Urinary bladder (tissue), 4 donors: ENCODE measurements at places on chromosomes 3 and 15.

DNA sequence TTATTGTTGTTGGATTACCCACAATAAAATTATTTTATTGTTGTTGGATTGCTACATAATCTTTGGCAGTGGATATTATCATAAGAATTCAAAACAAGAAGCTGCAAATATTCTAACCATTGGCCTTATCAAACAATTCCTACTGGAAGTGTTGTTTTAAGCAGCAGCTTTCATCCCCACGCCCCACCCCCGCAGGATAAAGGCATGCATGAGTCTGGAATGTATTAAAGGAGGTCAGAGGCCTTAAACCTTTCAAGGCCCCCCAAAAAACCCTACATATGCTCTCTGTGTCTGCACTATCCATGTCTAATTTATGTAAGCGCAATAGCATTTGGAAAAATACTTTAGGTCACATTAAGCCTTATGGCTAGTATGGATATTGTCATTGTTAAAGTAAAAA is 23.1 kb downstream of the P3H2 start:
- DNase-seq: no peak

- DNase-seq: no peak
These were observed 12.9 kb downstream of the GMNC start for GRCh38 chr3:190849607-190850006.

GRCh38 chr3:167030082-167030725 is 349.9 kb downstream of the ZBBX start:
- DNase-seq: no peak

GRCh38 chr3:50815844-50816243 is 141.1 kb downstream of the DOCK3 start:
- peak; percentile 18 for DNase-seq

DNA sequence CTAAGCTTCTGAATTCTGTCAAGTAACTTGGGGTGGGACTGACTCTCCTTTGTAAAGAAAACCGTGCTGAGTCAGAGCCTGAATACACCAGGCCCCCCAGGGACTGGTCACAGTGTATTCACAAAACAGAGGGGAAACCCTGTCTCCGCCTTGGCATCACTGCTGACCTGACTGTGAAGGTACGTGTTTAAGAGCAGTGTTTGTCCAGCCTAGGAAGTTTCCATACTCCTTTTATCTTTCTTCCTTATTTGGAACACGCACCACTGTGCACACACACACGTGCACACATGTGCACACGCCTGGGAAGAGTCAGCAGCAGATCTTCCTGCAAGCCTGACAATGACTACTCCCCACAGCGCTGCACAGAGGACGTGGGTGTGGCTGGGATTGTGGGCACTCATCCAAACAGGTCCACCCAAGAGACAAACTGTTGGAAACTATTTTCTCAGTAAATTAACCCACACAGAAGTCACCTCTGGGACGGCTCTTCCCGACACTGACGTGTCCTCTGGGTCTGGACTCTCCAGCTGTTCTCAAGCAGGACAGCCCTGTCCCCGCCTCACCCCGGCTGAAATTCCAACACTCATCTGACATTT is 87.7 kb downstream of the ATP10A start:
- DNase-seq: no peak

DNA sequence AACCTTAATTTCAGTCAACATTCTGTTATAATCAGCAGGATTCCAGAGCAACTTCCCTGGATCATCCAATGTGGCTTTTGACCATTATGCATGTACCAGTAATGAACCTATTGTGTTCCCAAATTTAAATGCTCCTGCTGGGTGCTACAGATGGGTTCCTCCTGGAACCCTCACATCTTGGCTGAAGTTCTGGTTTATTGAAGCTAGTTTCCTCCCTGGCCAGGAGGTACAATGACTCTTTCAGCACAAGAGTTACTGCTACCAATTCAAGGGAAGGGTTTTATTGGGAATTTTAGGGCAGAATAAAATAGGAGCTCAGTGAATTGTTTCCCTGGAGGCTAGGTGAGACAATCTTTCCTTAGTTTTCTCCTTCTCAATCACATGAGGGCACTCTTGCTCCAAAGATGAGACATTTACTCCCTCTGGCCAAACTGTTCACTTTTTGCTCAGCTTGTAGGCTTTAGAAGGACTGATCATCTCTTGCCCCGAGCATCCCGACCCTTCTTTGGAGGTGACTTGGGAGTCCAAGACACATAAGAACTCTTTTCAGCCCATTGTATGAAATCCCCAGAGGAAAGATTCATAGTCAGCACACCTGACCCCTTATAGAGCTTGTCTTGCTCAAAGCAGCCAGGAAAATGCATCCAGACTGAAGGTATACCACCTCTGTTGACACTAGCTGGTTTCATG is 8.8 kb upstream of the NPHP3 start:
- no peak for DNase-seq

DNA sequence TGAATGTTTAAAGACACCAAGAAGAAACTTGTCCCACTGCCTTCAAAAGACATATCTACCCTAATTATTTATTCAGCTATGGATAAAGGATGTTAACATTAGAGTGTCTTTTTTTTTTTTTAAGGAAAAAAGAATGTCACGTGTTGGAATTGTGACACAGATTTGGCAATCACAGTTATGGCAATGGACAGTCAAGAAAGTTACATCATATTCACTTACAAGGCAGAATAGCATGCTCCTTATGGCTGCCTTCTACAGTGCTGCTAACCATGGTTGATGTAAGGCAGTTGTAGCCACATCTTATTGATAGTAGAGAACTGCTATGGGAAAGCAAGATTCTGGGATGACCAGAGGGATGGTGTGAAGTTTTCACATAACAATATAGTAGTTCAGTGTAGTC is 128.8 kb upstream of the ZBTB20 start:
- no peak for DNase-seq

DNA sequence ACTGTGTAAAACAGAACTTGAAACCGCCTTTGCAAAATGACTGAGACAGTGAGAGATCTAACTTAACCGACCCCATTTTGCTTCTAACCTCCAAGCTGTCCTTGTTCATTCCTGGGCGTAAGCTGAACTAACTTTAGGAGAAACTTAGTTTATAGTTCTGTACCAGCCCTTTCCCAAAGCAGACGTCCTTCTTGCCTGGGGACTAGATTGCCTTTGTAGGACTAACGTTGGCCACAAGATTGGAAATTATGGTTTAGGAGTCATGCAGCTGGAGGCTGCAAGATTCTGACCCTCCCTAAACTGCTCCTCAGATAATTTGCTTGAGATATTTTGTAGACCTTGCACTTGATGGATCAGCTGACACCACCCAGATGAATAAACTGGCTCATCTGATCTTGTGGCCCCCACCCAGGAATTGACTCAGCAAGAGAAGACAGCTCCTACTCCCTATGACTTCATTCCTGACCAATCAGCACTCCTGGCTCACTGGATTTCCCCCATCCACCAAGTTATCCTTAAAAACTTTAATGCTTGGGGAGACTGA is 219.9 kb upstream of the PROK2 start:
- DNase-seq: no peak

- DNase-seq: no peak
These were observed 52.6 kb downstream of the IQCH start for GRCh38 chr15:67307156-67307555.

DNA sequence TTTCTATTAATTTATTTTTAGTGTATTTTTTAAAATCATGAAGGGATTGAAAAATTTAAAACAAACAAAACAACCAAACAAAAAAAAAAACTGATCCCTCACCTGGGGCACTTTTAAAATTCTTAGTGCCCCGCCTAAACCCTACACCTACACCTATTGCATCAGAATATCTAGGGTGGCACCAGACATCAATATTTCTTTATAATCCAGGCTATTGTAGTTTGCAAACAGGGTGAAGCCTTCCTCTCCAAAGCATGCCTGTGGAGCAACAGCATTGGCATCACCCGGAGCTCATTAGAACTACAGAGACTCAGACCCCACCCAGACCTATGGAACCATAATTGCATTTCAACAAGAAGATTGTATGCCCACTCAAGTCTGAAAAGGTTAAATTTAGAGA is 54.9 kb upstream of the ACP3 start:
- no peak for DNase-seq

DNA sequence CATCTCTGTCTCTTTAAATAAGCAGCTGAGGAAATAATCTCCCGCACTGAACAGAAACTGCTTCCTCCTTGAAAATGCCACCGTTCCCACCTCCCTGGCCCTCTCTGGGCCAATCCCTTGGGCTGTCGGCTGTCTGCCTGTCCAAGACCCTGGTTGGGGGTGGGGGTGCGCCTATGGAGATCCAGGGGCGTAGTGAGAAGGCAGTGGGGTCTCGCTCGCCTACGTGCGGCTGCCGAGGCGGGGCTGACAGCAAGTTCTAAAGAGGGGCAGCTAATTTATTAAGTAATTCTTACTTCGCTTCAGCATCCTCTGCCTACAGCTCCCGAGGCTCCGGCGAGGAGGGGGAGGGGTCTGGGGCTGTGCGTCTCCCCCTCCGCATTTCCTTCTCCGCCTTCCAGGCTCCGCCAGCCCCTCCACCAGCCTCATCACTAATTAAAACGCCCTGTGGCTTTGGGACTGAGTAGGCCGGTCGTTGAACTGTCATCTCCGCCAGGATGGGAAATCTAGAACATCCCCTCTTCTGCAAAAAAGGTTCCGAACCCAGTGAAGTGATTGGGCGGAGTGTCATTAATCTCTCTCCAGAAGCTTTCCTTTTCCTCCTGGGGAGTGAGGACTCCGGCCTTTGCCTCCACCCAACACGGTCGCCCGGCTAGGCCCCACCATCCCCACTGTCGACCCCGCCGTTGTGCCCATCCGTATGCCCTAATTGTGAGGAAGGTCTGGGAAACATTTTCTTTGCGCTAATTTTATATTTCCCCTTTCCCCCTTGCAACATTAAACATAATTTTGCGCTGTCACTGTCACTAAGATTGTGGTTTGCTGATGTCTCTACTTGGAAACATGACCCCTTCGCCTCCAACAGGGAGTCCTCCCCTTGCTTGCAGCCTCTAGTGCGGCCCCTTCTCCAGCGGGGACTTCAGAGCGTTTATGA is 16.9 kb downstream of the NR2F2 start:
- no peak for DNase-seq
